ENCODE measurements at places on chromosomes 13 and 19.

- no peak for DNase-seq
Measured at GRCh38 chr13:95579303-95579702, 26.8 kb downstream of the CLDN10 start.

GRCh38 chr13:21075011-21075378, 13.6 kb upstream of the LATS2 start:
- no peak for DNase-seq

GRCh38 chr19:35559281-35559659, 4.2 kb downstream of the ATP4A start:
- DNase-seq: no peak

DNA sequence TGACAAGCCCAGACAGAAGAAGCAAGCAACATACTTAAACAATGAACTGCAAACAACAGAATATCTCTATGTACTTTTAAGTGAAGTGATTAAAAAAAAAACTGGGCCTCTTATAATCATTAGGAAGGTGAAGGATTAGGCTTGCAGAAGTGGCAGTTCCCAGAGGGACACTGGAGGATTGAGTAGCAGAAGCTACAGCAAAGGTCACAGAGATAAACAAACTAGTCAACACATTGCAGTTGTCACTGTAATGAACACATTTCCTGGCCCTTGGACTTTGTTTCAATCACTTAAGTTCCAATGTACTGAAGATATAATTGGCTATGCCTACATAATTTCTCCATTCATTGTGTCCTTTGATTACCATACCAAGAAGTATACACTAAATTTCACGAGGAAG, 1498.8 kb downstream of the SLITRK5 start:
- no peak for DNase-seq

- DNase-seq: no peak
Measured at GRCh38 chr13:29654843-29655547, 59.5 kb upstream of the SLC7A1 start.

- no peak for DNase-seq
Measured at GRCh38 chr19:12872255-12872654, 9.0 kb downstream of the DNASE2 start.

DNA sequence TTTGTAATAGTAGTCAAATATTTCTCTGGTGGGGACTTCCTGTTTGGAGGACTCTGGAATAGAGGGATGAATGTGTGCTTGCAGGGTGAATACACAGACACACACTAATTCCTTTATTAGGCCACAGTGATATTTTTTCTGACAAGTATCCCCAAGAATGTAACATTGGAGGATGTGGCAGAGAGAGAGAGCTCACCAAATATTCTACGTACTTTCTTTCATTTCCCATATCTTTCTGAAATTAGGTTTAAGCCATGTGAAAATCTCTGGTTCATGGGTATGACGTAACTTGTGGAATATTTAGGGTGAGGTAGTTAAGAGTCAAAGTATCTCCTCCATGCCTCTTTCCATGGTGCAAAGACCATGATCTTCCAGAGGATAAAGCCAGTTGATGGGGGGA, 463.4 kb downstream of the DIAPH3 start:
- DNase-seq: no peak

DNA sequence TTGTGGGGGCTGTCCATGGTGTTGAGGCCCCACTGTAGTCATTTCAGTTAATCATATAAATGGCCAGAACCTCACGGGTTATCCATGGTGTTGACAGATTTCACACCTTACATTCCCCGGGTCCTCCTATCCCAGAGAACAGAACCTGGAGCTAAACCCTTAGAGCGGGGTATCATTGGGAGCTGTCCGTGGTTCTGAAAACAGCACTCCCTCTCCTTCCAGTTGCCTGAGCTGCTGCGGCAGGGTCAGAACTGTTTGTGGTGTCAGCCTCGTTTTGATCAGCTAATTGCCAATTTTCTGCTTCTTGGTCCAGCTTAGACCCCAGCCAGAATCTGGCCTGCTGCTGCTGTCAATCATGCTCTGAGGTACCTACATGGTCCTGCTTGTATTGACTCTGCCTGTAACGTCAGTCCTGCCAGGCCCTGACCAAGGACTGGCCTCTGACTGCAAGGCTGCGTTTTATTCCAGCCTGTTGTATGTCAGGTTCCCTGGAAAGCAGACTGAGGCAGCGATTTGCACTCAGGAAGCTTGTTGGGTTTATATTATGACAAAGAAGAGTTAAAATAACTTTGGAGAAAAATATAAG, 55.8 kb upstream of the KCTD15 start:
- DNase-seq: no peak

- no peak for DNase-seq
Measured at GRCh38 chr13:60720590-60720989, 323.6 kb downstream of the TDRD3 start.

Data from DMS79 (cell line).